ENCODE measurements at places on chromosomes 13 and 19.

DNA sequence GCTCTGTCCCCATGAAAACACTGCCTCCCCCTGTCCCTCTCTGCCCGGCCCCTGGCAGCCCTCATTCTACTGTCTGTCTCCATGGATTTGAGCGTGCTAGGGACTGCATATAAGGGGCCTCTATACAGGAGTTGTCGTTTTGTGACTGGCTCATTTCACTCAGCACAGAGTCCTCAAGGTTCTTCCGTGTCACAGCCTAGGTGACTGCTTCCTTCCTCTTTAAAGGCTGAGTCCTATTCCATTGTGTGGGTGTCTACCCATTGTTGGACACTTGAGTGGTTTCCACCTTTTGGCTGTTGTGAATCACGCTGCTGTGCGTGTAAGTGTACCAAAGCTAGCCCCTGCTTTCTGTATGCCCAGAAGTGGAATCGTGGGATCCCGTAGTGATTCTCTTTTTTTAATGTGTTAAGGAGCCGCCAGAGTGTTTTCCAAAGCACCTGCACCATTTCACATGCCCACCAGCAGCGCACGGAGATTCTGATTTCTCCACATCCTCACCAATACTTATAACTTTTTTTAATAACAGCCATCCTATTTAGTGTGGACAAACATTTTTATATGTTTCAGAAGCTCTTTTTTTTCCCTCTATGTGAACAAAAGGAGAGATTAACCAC, 116.7 kb downstream of the COL4A2 start:
- DNase-seq, result no peak

GRCh38 chr13:85640727-85641126, 158.5 kb downstream of the SLITRK6 start:
- no peak for DNase-seq

- no peak for DNase-seq
Observed at GRCh38 chr19:56177564-56178243, 1.9 kb downstream of the GALP start.

- DNase-seq, result no peak
Observed at GRCh38 chr13:40164133-40164532, 502.3 kb downstream of the FOXO1 start.

- DNase-seq, result no peak
Observed at GRCh38 chr13:28657784-28658538, 969 bp upstream of the POMP start.

- DNase-seq, result no peak
Observed at GRCh38 chr19:11576227-11576626, 1.2 kb downstream of the ACP5 start.

DNA sequence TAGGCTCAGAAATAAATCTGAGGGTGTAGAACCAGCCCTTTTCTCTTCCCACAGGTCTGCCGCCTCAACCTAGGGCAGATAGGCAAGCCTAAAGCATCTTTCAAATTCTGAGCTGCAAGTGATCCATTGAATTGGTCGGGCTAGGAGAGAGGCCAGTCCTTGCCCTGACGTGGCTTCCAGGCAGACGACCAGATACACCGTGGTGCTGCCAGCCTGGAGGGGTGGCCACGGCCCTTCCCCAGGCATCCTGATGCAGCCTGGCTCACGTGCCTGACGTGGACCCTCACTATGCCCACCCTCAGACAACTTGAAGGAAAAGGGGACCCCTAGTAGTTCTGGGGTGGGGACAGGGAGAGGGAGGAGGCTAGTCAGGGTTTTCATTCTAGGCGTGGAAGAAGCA, 859.3 kb upstream of the KLHL1 start:
- DNase-seq, result no peak

- no peak for DNase-seq
Observed at GRCh38 chr13:93715866-93716265, 489.3 kb downstream of the GPC6 start.

- DNase-seq, result no peak
Observed at GRCh38 chr19:56476093-56476492, 1.1 kb downstream of the ZNF667 start.

- DNase-seq, result no peak
Observed at GRCh38 chr19:42628411-42629140, 33.9 kb upstream of the CEACAM8 start.

DNA sequence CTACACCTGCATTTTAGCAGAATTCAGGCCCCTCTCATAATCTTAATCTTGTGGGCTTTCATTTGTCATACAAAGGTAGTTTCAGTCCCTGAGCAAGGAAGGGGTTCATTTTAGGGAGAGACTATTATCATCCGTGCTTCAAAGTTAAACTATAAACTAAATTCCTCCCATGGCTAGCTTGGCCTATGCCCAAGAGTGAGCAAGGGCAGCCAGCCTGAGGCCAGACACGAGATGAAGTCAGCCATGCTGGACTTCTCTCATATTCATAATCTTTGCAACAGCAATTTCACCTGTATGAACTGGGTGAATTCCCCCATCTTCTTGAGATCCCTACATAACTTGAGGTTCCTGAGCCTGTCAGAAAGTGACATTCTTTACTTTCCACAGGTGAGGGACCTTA, 13.0 kb downstream of the ERICH4 start:
- DNase-seq, result no peak

GRCh38 chr19:51564791-51565190, 6.3 kb upstream of the ZNF175 start:
- DNase-seq, result no peak

- DNase-seq, result no peak
Observed at GRCh38 chr19:32063601-32064000, 281.8 kb upstream of the ZNF507 start.

GRCh38 chr13:23870356-23871140, 18.7 kb downstream of the MIPEP start:
- no peak for DNase-seq

- DNase-seq, result no peak
Observed at GRCh38 chr13:85216576-85216975, 582.6 kb downstream of the SLITRK6 start.

- DNase-seq, result no peak
Observed at GRCh38 chr13:23845105-23845725, 44.0 kb downstream of the MIPEP start.

Data from H1 (cell line).